T-helper 1 cell (primary cell): ENCODE measurements at places on chromosomes 11 and 22.

DNA sequence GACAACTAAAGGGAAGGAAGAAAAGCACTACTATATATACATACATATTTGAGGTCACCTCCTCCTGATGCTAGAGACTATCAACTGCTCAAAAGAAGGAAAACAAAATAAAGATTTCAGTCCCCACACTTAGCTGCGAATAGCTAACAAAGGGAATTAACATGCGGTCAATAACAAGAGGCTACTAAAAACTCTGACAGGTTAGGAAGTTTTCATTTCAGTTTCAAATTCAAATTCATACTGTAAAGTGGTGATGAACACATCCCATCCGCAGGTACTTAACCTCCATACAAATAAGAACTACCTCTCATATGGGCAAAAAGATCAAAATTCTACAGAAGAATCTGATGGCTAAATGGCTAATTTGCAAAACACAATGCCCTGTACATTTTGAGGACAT lies 2.6 kb downstream of the NAP1L4 start:
- no peak for DNase-seq

DNA sequence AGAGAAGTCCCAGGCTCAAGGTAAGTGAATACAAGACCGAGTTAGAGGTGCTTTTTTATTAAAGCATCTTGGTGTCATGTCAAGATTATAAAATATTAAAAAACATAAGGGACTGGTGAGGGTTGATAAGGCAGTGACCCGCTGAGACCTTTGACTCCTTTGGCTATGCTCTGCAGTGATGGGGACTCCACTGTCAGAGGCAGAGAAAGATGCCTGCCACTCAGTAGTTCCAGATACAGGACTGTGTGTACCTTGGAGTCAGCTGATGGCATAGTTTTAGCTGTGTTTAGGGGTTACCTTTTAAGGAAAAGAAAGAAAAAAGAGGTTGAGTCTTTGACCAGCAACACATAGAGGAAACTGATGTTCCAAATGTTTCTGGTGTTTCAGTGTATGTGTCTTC lies 40.8 kb downstream of the SHISA8 start:
- DNase-seq = no peak

GRCh38 chr11:94652735-94653284 lies 85.6 kb downstream of the PIWIL4 start:
- no peak for DNase-seq

GRCh38 chr11:83727251-83727650 lies 441.1 kb upstream of the CCDC90B start:
- DNase-seq = no peak

- no peak for DNase-seq
Observed at GRCh38 chr11:101346591-101346990, 217.0 kb upstream of the PGR start.
